ENCODE measurements at places on chromosomes 16 and 17.

DNA sequence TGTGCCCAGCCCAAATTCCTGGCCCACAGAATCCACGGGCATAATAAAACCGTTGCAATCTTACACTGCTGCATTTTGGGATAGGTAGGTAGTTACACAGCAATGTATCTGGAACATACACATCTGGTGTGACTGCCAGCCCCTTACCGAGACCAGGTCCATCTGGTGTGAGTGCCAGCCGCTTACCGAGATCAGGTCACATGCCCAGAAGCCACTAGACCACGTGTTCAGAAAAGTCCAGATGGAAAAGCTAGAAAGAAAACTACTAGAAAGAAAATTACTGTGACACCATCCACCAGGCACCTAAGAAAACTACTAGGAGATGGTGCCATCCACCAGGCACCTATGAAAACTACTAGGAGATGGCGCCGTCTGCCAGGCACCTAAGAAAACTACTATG, 19.4 kb downstream of the PIK3R5 start:
- DNase-seq, result no peak

DNA sequence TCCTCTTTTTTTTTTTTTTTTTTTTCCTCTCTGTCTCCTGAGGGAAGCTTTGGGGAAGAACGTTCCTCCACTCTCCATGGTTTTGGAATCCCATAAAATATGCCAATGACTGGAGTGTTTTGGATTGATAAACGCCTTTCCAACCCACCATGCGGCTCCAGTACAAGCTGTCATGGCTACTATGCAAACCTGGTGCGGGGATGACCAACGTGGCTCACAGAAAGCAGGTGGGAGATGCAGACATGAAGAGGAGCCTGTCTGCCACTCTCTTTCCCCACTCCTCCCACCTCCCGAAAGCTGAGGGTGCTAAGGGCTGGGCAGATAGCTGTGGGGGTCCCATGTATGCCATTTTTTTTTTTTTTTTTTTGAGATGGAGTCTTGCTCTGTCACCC, 69.9 kb upstream of the SEC14L1 start:
- DNase-seq, result no peak

GRCh38 chr16:27720731-27721530, 171.0 kb downstream of the KATNIP start:
- DNase-seq, result no peak

- DNase-seq, result no peak
Observed at GRCh38 chr16:81107511-81107910, 11.3 kb upstream of the GCSH start.

- no peak for DNase-seq
Observed at GRCh38 chr16:9966569-9967157, 215.6 kb downstream of the GRIN2A start.

- no peak for DNase-seq
Observed at GRCh38 chr17:77061669-77062068, 79.1 kb upstream of the SEC14L1 start.

DNA sequence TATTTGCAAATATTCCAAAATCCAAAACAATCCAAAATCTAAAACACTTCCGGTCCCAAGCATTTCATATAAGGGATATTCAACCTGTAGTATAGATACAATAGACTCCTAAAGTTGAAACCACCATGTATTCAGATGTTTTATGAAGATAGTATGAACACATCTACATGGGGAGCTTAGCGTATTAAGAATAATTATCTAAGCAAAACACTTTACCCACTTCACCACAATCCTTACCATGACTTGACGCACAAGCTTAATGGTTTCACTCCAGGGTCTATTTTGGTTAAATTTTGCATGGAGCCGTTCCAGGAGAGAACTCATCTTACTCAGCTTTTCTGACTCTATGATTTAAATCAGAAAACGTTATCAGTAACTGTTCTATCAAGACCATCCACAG, 3.5 kb downstream of the MED1 start:
- DNase-seq, result no peak

- DNase-seq, result no peak
Observed at GRCh38 chr16:79714440-79714839, 113.9 kb upstream of the MAF start.

GRCh38 chr16:22265351-22265750, 31.9 kb upstream of the POLR3E start:
- no peak for DNase-seq

DNA sequence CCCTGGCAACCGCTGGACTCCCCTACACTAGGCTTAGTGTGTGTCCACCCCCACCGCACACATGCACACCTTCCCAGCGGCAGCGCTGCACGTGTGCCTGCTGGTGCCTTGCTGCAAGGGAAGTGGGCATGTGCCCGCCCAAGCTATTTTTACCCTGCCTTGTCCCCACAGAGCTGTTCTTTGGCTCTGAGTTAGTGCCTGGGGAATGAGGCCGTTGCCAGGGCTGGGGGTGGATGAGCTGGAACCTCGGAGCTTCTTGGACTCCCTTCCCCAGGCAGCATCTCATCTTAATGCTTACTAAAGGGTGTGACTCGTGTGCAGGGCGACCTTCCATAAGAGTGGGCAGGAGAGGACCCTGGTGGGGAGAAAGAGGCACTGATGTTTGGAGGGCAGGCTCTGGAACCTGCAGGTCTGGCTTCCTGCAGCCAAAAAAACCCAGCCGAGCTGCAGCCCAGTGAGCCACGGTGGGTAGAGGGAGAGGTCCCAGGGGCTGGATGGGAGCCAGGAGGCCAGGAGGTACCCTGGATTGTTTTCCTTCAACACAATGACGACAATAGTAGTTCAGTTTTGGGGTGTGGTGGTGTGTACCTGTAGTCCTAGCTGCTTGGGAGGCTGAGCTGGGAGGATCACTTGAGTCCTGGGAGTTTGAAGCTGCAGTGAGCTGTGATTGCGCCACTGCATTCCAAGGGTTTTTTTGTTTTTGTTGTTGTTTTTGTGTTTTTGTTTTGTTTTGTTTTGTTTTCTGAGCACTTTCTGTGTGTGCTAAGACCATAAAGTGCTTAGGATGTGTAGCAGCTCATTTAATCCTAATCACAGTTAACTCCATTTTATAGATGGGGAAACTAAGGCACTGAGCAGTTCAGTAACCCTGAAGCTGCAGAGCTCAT, 119.1 kb downstream of the RAB11FIP4 start:
- no peak for DNase-seq

GRCh38 chr17:62862251-62862650, 54.1 kb upstream of the MARCHF10 start:
- DNase-seq, result no peak

- no peak for DNase-seq
Observed at GRCh38 chr16:84643180-84643583, 5.1 kb upstream of the KLHL36 start.

GRCh38 chr17:69096541-69096940, 35.8 kb upstream of the ABCA9 start:
- DNase-seq, result no peak
